ENCODE measurements at places on chromosomes 3 and 15.
A peak's percentile ranks its signal among the peaks of the same experiment; 100 is the strongest.

DNA sequence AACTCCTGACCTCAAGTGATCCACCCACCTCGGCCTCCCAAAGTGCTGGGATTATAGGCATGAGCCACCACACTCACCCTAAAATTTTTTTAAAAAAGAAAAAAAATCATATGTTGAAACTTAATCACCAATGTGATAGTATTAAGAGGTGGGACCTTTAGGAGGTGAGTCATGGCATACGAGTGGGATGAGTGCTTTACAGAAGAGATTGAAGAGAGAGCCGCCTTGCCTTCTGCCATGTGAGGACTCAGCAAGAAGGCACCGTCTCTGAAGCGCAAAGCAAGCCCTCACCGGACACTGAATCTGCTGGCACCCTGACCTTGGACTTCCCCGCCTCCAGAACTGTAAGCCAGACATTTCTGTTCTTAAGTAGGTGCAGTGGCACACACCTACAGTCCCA lies 5.5 kb downstream of the ARPIN start:
- DNase-seq, result no peak

DNA sequence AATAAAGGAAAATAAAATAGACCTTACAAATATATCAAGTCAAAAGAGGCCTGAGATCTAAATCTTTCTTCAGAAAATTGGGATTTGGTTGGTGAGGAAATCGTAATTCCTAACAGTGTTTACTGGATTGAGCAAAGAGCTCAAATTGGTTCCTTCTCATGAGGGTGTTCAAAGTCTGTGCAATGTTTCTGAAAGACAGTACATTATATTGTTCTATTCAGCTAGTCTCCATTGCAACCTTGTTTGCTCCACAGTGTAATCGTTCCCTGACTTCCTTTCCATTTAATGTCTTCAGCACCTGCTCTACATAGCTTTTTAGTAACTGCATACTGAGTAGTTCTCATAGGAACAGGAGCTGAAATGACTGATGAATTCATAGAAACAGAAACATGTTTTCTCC lies 326.8 kb downstream of the SUCLG2 start:
- DNase-seq, result no peak

DNA sequence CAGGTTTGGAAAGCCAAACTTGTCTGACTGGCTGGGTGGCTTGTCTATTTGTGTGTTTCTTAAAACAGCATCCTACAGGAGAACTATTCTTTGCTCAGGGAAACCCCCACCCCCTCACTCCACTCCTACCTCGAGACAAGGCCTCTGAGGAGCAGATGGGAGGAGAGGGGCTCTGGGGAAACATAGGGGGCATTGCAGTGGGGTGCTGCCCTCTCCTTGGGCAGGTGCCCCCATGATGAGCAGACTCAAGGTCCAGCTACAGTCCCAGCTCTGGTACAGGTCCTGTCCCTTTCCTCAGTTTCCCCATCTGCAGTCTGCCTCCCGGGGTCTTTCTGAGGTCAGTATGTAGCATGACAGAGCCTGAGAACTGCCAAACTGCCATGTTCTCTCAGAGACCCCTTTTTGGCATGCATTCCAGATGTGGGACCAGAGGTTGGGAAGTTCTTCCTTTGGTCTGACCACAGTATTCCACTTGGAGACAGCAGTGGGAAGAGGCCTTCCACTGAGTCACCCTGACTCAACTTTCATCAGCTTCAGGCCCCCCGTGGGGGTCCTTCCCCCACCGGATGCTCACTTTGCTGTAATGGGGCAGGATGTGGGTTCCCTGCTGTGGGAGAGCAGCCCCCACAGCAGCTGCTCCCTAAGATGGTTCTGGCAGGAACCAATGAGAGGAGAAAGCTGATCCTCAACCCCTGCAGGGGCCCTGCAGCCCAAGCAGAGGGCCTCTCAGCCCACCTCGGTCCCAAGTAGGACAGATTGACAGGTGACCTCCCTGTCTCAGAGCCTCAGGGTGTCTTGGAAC lies 32.3 kb upstream of the CYP11A1 start:
- peak; percentile 29 for DNase-seq

DNA sequence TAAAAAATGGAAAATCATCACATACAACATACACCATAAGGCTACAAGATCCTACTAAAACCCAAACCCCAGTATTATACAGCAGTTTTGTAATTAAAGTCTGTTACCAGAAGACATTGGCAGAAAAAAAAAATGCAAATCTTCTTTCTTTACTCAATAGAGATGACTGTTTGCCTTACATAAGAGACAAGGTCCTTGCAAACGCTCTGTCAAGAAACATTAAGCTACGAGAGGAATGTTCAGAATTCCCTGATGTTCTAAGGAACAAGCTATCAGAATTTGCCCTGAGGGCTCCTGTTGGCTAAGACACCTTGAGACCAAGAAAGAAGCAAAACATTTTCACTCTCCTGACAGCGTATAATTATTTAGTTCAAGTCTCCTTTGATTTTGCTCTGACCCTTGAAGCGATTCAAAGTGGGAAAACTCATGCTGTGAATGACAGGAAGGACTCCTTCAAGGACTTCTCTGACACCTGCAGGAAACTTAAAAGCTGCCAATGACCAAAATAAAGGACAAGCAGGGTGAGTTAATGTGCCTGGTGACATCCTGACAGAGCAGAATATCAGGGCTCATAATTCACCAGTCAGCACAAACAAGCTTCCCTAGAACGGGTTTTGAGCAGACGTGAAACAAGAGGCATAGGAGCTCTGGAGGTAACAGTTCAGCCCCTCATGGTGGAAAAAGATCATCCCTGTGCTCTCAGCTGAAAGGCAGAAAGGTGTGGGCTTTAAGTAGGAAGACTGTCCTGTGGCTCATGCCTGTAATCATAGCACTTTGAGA lies 2.5 kb downstream of the SCAMP2 start:
- DNase-seq, result peak; percentile 56

- no peak for DNase-seq
Measured at GRCh38 chr3:61252836-61253235, 1.6 kb upstream of the FHIT start.

DNA sequence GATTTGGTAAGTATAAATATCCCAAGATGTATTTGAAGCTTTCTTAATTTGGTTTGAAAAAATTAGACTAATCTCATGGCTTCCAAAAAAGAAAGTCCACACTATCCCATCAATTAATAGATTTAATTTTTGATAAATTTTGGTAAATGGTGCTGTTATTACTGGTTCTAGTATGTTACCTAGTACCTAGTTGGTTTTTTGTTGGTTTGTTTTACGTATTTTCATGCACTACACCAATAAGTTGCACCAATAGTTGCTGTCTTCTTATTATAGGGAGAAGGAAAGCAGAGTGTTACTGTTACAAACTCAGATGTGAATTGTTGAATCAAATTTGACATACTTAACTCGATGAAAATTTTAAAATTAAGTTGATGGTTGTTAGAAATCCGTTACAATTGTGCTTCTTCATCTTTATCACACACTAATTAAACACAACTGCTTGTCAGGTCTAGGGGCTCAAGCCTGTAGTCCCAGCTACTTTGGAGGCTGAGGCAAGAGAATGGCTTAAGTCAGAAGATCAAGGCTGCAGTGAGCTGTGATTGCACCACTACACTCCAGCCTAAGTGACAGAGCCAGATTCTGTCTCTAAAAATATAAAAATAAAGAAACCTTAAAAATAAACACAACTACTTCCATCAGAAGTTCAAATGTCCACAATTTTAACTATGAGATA lies 23.1 kb upstream of the MBNL1 start:
- peak; percentile 73 for DNase-seq

- DNase-seq, result no peak
Measured at GRCh38 chr3:139710212-139710611, 32.4 kb upstream of the NMNAT3 start.

- DNase-seq, result no peak
Measured at GRCh38 chr3:153171918-153172317, 9.9 kb downstream of the RAP2B start.

GRCh38 chr3:68088216-68088615 lies 433.8 kb upstream of the SUCLG2 start:
- no peak for DNase-seq

DNA sequence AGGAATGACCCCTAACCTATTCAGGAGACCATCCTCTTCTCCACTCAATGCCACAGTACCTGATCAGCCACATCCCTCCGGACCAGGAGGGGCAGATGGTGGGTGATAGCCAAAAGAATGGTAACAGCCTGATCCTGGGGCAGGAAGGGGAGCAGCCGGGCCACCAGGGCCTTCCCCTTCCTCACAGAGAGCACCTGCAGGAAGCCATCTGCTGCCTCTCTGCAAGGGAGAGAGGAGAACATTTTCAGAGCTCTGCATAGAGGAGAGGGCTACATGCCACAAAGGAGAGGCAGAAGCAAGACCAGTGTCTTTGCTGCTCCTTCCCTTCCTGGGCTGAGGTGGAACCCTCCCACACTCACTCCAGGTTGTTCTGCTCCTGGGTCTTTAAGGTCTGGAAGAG lies 5.5 kb upstream of the SPG11 start:
- no peak for DNase-seq

GRCh38 chr15:49946681-49947080 lies 172.4 kb downstream of the ATP8B4 start:
- DNase-seq, result no peak

- DNase-seq, result no peak
Measured at GRCh38 chr15:100114100-100114499, 227.7 kb downstream of the ADAMTS17 start.

GRCh38 chr15:80878867-80879250 lies 99.7 kb downstream of the CEMIP start:
- DNase-seq, result no peak

- no peak for DNase-seq
Measured at GRCh38 chr3:115549071-115549470, 74.2 kb upstream of the GAP43 start.

DNA sequence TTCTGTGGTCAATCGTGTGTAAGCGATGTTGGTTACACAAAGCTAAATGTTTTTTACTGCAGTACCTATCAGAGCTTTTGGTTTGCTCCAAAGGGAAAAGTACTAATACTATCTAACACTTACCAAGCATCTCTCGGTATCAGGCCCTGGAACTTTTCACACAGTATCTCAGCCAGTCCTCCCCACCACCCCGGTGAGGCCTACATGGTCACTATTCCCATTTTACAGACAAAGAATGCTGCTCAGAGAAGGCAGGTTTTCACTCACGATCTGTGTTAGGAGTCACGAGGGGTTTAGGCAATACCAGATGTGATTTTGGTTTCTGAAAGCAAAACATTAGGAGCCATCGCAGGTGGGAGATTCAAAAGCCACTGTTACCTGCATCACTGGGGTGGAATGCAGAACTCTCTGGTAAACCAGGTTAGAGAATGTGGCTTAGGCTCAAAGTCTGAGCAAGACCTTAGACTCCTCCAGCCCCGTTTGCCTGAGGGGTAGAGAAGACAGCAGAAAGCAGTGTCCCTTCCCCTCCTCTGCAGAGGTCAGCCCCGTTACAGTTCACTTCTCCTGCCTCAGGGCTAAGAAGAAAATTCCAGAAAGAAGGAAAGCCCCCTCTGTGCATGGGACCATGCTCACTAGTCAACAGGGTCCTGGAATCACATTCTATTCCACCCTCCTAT lies 57.2 kb downstream of the XXYLT1 start:
- DNase-seq, result no peak

GRCh38 chr3:185933374-185934173 lies 4.2 kb downstream of the TRA2B start:
- no peak for DNase-seq

- peak; percentile 91 for DNase-seq
Measured at GRCh38 chr15:40098489-40099261, 10.0 kb downstream of the BMF start.

DNA sequence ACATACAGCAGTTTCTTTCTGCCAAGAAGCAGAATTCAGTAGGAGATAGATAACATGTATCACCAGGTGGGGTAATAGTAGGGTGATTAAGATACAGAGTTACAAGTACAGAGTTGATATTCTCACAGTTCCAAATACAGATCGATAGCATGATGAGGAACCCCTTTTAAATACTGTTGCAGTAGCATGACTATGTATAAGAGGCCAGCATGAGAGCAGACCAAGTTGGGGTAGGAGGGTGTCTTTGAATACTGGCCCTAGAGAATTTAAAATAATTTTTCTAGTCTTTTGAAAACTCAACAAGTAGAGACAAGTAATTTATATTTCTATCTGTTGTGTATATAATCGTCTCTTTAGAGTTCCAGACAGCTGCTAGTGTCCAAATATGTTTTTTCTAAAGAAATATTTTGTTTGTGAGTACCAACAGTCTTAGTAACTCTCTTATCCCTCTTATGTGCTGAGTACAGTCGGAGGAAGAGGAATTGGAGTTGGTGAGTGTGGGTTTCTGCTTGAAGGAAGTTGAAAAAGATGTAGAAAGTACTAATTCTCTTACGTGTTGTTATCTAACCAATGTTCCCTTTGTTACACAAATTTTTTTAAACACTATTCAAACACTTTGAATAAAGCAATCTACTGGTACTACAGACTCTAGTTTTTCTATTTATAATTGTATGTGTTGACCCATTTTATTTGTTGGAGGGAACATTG lies 30.2 kb downstream of the LYSMD4 start:
- peak; percentile 49 for DNase-seq

- DNase-seq, result no peak
Measured at GRCh38 chr3:89032346-89033013, 74.9 kb upstream of the EPHA3 start.

DNA sequence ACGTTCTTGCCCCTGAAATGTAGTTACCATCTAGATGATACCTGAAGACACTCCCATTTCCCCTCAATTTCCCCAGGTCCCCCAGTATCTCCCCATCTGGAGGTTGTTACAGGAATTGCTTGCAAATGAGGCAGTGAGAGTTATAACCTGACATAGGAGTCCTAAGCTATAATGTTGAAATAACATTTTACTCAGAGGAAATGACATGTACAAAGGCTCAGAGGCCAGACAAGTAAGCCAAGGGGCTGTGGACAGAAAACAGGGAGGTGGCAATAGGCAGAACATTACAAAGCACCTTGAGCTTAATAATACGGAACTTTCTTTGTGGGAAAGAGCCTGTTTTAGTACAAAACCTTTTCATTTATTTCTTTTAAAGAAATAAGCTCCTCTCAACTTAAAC lies 171.9 kb downstream of the FRMD5 start:
- DNase-seq, result no peak

- peak; percentile 73 for DNase-seq
Measured at GRCh38 chr3:101381809-101382208, 61.4 kb upstream of the IMPG2 start.

DNA sequence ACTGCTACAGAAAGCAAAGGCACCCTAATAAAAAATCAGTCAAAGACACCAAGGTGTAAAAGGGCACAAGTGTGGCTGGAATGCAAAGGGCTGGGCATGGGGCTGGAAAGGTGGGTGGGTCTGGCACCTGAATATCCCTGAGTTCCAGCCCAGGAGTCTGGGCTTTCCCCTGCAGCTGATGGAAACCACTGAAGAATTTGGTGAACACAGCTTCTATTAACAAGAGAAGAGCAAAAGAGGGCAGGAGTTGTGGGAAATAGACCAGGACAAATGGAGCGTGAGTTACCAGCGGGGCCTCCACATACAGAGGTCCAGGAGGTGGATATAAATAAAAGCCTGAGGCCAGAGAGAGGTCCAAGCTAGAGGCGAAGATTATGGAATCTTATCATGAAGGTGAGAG lies 45.1 kb upstream of the TPM1 start:
- no peak for DNase-seq

- DNase-seq, result no peak
Measured at GRCh38 chr15:90456236-90456635, 68.2 kb downstream of the IQGAP1 start.
